ENCODE measurements at places on chromosomes 4 and X.

GRCh38 chr4:88147799-88148217, 10.6 kb downstream of the ABCG2 start:
- no peak for DNase-seq

- no peak for DNase-seq
Measured at GRCh38 chr4:174550541-174550940, 28.3 kb upstream of the HPGD start.

DNA sequence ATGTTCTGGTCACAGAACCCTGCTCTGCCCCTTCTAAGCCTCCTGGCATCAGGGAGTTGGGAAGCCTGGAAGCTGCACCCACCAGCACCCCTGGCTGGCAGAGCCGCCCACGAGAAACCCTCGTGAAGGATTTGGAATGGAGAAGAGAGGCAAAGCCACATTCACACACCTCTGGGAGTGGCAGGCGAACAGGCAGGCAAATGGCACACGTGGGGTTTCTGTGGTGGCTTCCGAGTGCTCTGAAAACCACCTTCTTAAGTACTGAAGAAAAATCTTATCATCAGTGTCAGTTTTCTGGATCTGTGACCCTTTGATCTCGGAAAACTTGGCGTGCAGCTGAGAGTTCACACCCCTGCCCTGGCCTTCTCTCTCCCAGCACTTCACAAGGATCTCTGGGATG, 442.2 kb upstream of the FRG1 start:
- no peak for DNase-seq

DNA sequence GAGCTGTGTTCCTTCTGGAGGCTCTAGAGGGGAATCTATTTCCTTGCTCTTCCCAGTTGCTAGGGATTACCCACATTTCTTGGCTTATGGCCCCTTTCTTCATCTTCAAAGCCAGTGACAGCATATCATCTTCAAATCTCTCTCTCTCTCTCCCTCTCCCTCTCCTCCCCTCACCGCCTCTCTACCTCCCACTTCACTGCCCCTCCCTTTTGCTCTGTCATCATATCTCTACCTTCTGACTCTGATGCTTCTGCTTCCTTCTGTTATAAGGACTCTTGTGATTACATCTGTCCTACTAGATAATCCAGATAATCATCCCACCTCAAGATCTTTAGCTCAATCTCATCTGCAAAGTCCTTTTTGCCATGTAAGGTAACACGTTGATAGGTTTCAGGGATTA, 93.1 kb upstream of the TEX13D start:
- no peak for DNase-seq

DNA sequence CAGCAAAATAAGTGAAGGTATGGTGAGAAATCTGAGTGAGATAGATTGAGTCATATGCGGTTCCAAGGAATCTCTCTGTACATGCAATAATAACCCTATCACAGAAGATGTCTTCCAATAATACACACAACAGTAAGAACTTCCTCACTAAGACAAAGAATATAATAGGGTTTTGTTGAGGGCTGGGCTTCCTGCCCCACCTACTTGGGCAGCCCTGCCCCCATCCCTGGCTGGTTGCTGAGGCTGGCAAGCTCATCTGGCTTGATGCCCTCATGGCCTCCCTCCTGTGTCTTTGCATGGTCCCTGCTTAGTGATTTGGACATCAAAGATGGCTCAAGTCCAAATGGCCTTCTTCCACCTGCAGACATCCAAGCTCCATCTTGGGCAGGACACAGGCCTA, 2.7 kb downstream of the GEMIN8 start:
- DNase-seq, result no peak
